Fibroblast of mammary gland (primary cell): ENCODE measurements at places on chromosomes 7 and 10.

GRCh38 chr10:62306663-62307062, 38.0 kb upstream of the RTKN2 start:
- no peak for DNase-seq

DNA sequence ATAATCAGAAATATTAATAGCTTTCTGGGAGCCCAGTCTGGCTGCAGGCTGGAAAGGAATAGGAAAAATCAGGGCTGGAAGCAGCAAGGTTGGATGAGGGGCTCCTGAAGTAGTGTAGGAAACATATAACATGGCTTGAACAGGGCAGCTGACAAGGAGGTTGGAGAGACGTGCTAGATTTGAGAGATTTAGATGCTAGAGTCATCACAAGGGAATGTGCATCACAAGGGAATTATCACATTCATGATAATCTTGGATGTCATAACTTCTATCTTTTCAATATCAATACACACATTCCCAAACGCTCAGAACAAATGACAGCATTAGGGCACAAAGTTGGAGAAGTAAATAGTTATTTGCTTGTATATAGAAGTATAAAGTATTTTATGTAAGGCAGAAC, 120.9 kb upstream of the EGFR start:
- peak; percentile 42 for DNase-seq

DNA sequence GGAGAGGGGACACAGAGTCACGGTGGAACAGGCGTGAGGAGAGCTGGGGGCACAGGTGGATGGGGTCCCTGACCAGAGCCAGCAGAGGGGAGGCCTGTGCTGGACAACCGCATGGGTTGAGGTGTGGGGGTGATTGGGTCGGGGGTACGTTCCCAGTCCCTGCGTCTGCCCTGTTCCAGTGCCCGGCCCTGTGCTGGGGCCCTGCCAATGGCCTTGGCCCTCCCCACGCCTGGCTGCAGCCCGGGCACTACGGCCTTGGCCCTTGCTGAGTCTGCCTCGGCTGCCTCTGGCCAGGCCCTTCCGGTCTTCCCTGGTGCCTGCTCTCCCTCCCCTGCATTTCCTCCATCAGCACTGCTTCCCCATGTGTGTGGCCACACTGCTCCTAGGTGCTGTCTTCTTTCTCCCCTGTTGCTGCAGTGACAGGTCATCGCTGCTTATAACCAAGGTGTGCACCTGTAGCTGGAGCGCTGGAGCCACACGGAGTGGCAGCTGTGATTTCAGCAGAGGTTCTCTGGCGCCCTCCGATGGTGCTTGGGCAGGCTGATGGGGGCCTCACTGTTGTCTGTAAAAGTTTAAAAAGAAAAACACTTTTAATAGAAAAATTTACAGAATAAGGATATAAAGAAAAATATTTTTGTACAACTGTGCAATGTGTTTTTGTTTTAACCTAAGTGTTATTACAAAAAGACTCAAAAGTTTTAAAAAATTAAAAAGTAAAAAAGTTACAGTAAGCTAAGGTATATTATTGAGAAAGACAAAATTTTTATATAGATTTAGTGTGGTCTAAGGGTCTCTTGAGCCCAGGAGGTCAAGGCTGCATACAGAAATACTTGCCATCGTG, 45.2 kb upstream of the BHLHA15 start:
- DNase-seq, result peak; percentile 22

GRCh38 chr7:56074371-56074791, 10.3 kb downstream of the SUMF2 start:
- peak; percentile 78 for DNase-seq

DNA sequence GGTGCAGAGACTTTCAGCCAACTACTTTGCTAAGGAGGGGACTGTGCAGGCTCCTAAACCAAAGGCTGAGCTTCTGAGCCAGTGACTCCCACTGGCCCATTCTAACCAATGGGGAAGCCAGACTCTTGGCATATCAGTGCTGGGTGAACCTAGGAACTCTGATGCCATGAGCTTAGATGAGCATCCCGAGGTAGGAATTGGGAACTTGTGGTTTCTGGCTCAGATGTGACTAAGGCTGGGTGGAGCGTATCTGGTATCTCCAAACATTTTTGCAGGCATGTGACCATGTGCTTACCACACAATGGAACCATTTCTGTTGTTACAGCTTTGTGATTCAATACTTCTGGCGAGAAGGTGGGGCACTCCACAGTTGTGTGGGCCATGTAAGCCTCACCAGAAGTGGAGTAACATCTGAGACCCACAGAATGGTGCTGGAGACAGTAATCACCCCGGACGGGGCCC, 2.5 kb upstream of the AVPI1 start:
- DNase-seq, result peak; percentile 99

- DNase-seq, result peak; percentile 74
Measured at GRCh38 chr7:6589829-6590644, at the start of gene INTS15. INTS15 (plus strand) TSS chr7:6590021; CDS start chr7:6590284, 263 bp downstream.

DNA sequence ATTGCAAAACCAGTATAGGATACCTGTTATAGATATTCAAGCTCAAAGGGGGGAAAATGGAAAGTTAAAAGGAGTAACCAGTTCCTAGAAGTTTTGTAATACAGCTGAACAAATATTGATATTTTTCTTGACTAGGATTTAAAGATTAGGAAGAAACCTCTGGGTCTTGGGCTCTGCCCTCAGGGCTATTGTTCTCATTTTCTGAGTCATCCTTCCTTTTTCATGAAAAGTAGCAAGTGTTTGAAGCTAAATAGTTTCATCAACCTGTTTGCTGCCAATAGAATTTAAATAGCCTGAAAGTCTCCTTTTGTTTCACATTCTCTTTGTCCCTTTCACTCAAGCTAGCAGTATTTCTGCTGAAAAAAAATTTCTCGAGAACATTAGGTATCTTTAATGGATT, 1061.1 kb upstream of the GHITM start:
- no peak for DNase-seq

DNA sequence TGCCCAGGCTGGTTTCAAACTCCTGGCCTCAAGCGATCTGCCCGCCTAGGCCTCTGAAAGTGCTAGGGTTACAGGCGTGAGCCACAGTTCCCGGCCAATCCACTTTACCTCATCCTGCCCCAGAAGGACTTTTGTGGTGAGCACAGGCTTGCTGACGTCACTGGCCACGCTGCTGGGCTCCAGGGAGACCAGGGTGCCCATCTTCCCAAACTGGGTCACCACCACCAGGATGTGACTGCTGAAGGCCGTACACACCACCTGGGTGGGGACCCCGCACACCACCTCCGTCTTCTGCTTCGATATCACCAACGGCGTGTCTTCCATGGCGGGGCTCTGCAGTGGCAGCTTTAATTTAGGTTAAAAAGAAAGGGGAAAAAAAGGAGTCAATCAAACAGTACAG, 816 bp downstream of the PSMG3 start:
- peak; percentile 90 for DNase-seq
